Stimulated activated effector memory CD8-positive, alpha-beta T cell treated with anti-CD3 and anti-CD28 coated beads, Interleukin-12 subunit alpha, Interleukin-12 subunit beta, amount 100 ng/mL, for 72 hours (primary cell): ENCODE measurements at places on chromosomes 5 and 9.
A peak's percentile ranks its signal among the peaks of the same experiment; 100 is the strongest.

DNA sequence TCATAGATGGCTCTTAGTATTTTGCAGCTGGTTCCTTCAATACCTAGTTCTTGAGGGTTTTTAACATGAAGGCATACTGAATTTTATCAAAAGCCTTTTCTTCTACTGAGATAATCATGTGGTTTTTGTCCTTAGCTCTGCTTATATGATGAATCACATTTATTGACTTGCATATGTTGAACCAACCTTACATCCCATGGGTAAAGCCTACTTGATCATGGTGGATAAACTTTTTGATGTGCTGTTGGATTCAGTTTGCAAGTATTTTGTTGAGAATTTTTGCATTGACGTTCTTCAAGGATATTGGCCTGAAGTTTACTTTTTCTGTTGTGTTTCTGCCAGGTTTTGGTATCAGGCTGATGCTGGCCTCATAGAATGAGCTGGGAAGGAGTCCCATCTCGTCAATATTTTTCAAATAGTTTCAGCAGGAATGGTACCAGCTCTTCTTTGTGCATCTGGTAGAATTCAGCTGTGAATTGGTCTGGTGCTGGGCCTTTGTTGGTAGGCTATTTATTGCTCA lies 49.7 kb downstream of the YIPF5 start:
- no peak for DNase-seq

DNA sequence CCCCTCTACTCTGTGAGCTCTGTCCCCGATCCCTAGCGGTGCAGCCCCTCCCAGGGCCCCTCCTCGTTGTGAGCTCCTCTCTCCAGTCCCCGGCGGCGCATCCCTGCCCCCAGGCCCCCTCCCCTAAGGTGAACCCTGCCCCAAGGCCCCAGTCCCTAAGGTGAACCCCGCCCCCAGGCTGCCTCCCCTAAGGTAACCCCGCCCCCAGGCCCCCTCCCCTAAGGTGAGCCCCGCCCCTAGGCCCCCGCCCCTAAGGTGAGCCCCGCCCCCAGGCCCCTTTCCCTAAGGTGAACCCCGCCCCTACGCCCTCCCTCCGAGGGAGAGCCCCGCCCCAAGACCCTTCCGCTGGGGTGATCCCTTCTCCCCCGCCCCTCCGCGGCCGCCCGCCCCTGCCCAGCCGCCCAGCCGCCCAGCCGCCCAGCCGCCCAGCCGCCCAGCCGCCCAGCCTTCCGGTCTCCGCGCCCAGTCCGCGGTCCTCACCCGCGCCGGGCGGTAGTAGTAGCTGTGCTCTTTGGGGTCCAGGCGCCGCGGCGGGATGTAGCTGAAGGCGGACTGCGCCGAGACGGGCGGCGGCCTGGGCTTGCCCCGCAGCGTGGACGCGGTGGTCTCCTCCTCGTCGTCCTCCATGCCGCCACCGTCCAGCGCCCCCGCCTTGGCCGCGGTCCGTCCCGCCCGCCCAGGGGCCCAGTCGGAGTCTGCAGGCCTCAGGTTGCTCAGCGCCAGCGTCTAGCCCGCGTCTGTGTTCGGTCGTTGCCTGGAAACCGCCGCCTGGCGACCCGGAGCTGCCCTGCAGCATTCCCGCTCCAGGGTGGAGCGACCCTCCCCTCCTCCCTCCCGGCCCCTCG lies at the start of gene CFAP90:
Gene CFAP90 (minus strand): TSS at position 739 of the 845 bp plus-strand sequence. CDS start 112 bp downstream, at position 627.
- no peak for DNase-seq

GRCh38 chr9:125460346-125460745 lies 198.7 kb downstream of the GAPVD1 start:
- DNase-seq: no peak

DNA sequence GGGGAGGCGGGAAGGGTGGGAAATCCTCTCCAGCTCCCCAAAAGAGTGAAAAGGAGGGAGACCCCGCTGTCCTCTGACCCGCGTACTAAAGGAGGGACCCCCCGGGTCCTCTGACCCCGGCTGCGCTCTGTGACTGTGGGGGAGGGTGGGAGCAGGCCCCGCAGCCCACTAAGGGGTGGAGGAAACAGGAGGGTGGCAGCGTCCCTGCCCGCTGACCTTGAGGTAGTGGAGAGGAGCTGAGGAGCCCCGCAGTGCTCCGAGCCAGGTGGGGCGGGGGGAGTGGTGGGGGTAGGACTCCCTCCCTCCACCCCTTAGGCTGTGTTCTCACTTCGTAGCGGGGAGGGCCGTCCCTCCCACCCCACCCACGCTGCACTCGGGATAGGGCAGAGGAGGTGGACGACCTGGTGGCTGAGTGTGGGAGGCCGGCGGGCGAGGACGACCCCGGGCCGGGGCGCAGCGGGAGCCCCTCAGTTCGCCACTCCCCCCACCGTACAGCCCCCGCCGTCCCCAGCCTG lies 449 bp upstream of the ADCY2 start:
- no peak for DNase-seq

- DNase-seq: no peak
Observed at GRCh38 chr5:54484219-54484894, 28.9 kb downstream of the HSPB3 start.

GRCh38 chr9:72473474-72474261 lies 47.7 kb upstream of the TMC1 start:
- no peak for DNase-seq

GRCh38 chr9:136372561-136373299 lies 739 bp downstream of the CARD9 start:
- DNase-seq: no peak

DNA sequence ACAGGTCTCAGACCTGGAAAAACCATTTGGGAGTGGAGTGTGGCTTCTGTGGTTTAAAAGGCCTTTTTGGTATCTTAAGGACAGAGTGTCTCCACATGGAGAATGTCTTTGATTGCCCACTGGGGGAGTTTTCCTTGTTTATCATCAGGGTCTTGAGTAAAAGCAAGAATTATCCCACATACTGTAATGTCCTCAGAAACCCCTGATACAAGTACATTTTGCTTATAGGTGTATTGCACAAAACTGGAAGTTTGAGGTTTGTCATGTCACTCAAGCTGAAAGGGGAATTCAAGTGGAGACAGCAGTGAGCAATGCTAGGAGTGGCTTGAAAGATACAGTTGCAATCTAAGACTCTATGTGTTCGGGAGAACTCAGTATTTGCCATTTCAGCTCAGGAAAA lies 62.7 kb upstream of the GRAMD2B start:
- DNase-seq: no peak

GRCh38 chr5:172612771-172613170 lies 28.3 kb upstream of the NEURL1B start:
- no peak for DNase-seq

DNA sequence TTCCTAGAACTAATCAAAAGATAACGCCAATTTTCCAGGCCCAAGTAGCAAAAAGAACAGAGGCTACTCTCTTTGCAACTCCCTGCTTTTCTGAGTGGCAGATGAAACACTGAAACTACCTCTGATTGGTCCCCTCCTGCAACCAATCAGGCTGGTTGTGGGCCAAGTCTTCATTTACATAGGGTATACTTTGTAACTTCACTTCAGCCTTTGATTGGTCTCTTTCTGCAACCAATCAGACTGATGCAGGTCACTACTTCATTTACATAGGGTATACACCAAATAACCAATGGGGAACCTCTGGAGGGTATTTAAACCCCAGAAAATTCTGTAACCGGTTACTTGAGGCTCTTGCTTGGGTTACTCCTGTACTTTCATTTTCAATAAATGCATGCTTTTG lies 289.6 kb downstream of the MED10 start:
- no peak for DNase-seq

DNA sequence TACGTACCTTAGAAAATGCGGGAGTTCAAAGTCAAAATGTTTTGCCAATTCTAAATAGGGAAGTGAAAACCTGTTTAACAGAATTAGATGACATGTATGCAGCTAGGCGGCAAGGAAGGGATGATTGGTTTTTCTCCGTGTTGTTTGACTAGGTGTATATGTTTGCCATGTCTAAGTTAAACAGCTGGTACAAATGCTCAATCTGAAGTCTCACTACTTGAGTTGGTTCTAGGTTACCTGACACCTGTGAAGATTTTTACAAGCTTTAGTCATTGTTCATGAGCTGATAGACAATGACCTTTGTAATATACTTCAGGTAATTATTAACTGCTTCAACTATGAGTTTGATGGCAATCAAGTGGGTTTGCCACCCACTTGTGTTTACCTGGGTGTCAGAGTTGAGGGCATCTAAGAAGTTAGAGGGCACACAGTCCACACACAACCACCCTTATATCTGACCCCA lies 74.3 kb downstream of the SLC44A1 start:
- no peak for DNase-seq

DNA sequence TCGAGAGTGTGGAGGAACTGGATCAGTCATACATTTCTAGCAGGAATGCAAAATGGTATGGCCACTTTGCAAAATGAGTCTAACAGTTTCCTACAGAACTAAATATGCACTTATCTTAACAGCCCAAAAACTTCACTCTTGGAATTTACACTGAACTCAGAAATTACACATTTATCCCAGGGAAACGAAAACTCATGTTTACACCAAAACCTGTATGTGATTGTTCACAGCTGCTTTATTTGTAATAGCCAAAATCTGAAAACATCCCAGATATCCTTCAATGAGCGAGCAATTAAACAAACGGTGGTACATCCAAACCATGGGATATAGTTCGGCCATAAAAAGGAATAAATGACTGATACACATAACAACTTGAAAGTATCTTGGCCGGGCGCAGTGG lies 62.0 kb downstream of the RNF130 start:
- DNase-seq: no peak

GRCh38 chr5:31393126-31393525 lies 138.8 kb downstream of the DROSHA start:
- no peak for DNase-seq

- DNase-seq: no peak
Observed at GRCh38 chr5:26181582-26181981, 856.8 kb downstream of the CDH9 start.

GRCh38 chr5:133370036-133370831 lies 242.1 kb downstream of the FSTL4 start:
- DNase-seq: no peak

DNA sequence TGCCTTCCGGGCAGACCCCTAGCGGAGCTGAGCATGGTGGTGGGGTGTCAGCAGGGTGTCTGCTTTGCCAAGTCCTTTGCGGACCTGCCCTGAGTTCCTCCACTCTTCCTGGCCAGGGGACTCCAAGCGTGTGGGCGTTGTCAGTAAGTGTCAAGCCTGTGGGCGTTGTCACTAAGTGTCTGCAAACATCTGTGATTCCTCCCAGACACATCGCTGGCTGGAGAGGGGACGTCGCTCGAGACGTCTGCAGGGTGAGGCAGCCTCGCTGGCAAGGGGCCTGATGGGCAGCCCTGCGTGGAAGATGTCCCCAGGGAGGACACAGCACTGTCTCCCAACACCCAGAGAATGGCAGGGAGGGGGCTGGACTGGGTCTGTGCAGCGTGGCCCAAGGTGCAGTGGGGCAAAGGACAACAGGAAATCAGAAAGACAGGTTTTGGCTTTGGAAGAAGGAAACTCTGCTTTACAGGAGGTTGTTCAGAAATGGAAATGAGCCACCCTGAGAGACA lies 28.8 kb downstream of the ADAMTSL2 start:
- DNase-seq: no peak

DNA sequence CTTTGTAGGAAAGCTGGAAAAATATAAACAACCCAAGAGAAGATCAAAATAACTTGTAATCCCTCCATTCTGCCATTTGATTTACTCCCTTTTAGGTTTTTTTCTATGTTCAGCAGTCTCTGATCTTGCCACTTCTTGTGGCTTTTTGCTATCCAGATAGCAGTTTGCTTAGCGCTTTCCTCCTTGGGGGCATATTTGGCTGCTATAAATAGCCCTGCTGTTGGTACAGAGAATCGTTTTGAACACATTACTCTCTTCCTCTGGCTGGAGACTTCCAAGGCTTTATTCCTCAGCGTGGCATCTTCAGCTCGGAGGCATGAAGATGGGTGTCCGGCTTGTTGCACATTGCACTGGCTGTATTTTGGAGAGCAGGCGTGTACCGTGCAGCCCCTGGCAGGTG lies 38.6 kb downstream of the HMCN2 start:
- DNase-seq: no peak

DNA sequence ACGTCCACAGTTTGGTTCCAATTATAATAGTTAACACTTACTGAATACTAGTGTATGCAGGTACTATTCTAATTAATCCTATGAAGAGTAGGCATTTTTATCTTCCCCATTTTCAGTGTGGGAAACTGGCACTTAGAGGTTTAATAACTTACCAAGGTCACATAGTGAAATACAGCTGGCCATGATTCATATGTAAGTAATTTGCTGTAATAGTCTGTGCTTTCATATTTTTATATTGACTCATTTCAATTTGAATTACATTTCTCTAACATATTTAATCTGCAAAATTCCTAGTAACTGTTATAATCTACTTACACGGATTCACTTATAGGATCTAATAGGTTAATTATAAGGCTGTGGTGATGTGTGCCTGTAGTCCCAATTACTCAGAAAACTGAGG lies 19.4 kb downstream of the CCNH start:
- no peak for DNase-seq

DNA sequence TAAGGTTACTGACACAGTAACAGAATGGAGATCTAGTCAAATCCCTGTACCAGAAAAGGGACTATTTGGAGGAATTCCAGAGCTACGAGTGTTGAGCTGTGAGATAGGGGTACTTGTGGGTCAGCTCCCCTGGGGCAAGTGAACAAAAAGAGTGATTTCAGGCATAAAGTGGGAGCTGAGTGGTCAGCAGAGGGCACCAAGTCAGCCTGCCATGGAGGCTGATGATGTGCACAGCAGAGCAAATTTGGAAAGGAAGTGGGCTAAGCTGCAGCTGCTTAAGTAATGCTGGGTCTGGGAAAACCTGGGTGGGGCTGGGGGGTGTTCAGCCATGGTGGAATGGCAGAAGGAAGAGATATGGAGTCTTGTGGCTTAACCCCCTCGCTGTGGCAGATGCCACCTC lies 327.9 kb downstream of the NTRK2 start:
- DNase-seq: no peak

GRCh38 chr5:78360924-78361630 lies 660 bp downstream of the SCAMP1 start:
- peak; percentile 81 for DNase-seq

DNA sequence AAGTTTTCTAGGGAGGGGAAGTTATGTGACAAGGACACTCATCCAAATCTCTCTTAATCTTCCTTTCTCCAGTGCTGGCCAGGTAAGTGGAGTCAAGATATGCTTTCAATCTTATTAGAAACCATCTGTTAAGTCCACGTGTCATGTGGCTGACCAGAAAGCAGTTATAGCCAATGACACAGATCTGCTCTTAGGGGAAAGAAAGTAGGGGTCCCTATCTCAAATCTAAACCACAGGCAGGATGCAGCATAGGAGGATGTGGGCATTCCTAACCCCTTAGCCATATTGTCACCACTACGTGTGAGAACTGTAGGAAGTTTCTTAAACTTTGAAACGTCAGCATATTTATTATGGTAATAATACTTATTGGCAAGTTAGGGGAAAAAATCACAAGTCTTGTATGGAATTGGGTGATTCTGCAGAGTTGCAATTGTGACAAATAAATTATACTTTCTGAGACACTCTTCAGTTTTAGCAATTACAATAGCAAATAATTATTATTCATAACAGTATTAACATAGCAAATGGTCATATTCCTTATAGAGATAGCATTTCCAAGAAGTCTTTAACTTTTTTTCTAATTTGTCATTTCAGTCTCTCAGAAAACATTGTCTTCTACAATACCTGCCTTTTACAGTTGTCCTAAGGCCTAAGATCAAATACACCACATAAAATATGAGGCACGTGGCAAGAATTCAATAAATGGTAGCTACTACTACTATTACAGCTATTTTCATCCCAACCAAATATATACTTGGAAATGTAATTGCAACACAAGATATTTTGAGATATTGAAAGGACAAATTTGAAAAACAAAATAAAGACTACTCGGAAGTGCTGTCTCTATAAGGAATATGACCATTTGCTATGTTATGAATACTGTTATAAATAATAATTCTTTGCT lies 236.9 kb downstream of the PDE4D start:
- DNase-seq: no peak
